HuH-7 (cell line): ENCODE measurements at places on chromosomes 16 and 17.

DNA sequence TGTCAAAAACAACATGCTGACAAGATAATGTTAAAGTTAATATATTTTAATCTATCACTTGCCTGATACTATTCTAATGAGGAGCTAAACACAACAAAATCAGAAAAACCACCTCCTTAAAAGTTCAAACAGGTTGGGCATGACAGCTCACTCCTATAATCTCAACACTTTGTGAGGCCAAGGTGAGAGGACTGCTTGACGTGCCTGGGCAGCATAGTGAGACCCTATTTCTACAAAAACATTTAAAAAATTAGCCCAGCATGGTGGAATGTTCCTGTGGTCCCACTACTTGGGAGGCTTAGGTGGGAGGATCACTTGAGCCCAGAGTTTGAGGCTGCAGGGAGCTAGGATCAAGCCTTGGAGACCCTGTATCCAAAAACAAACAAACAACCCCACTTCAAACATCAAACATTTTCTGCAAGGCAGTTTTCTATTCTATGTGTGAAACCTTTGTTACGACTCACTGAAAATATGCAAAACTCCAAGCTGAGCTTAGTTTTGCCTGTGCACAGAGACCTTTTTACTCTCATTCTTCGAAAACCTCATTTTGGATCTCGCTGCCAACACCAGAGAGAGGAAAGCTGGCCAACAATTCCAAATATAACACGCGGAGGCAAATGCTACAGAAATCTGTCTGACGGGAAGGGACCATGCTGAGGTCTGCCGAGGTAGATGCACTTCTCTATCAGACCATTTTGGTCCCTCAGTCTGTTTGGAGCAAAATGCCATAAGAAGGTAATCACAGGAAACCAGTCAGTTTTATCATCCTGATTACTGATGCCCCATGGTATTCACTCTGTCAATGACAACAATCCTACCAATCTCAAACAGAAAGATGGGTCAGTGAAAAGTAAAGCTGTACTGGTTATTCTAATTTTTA, 6.2 kb downstream of the PHF12 start:
- DNase-seq: no peak

DNA sequence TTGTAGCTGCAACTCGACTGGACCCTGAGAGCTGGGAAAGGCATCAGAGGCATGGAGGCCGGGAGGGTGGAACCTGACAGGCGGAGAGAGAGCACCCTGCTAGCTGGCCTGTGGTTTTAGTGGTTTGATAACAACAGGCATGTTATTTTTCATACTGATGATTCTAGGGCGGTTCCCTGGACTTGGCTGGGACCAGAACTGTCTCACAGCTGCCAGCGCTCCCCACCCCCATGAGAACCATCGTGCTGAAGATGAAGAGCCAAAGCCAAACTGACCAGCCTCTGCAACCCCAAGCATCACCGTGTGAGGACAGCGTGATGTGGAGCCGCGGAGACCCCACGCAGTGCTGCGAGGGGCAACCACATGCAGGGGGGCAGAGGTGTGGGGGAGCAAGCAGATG, 28.5 kb downstream of the MXRA7 start:
- no peak for DNase-seq

DNA sequence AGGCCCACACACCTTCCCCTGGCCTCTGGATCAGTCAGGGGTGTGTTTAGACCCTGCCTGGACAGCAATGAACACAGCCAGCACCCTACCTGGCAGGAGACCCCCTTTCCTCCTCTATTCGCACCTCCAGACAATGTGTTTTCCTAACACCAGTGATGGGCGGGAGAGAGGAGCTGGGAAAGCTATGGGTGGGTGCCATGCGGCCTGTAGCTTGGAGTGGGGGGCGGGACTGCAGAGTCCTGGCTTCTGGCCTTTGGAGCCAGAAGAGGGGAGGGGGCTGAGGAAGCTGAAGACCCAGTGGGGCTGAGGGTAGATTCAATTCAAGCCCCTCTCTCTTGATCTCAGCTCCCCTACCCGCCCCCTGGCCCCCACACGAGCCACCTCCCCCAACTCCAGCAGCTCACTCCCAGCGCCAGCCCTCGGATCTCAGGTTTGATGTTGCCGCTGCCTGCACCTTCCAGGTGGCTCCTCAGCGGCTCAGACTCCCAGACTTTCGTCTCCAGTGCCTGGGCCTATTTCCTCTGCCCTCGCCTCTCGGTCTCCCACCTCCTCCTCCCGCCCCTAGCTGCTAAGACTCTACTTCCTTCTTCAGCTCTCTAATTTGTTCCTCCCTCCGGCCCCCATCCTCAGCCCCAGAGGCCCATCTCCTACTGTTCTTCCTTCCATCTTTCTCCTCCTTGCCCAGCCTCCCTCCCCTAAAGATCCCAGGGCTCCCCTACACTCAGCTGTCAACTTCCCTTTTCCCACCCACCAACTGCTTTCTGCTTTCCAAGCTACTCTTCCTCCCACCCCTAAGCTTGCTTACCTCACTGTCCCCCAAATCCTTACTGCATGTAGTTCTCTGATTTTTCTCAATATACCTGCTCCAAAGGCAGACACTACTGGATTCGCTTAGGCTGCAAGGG, 6.8 kb upstream of the SP6 start:
- DNase-seq: no peak

DNA sequence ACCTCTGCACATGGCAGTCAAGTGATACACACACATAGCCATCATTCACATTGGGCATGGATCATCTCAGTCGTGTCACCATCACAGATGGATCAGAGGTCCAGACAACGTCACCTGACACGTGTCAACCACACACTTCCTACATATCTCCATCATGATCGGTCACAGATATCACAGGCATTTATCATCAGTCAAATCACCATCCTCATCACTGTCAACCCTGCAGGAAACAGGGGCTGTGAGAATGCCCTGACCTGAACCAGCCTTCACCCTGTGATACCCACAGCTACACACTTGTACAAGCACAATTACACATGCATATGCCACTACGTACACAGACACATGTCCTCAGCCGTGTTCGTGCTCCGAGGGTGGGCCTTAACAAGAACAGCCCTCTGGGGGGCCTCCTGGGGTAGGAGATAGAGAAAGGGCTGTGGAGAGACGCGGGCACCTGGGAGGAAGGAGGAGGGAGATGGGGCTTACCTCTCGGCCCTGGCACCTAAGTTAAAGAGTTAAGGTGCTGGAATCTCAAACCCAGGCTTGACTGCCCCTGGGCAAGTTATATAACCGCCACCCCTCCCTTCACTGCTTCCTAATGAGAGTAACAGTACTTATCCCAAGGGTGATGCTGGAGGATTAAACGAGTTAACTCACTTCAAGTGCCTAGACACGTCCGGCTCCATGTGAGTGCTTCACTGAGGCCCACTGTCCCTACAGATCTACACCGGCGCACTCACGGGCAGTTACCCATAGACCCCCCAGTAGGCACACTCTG, 1.1 kb downstream of the SLC12A4 start:
- DNase-seq: no peak

- DNase-seq: no peak
Observed at GRCh38 chr16:88345031-88345720, 37.6 kb upstream of the ZNF469 start.

- DNase-seq: no peak
Observed at GRCh38 chr17:57622683-57623433, 122.2 kb downstream of the CCDC182 start.

- no peak for DNase-seq
Observed at GRCh38 chr16:83227336-83227735, 580.4 kb upstream of the HSBP1 start.

DNA sequence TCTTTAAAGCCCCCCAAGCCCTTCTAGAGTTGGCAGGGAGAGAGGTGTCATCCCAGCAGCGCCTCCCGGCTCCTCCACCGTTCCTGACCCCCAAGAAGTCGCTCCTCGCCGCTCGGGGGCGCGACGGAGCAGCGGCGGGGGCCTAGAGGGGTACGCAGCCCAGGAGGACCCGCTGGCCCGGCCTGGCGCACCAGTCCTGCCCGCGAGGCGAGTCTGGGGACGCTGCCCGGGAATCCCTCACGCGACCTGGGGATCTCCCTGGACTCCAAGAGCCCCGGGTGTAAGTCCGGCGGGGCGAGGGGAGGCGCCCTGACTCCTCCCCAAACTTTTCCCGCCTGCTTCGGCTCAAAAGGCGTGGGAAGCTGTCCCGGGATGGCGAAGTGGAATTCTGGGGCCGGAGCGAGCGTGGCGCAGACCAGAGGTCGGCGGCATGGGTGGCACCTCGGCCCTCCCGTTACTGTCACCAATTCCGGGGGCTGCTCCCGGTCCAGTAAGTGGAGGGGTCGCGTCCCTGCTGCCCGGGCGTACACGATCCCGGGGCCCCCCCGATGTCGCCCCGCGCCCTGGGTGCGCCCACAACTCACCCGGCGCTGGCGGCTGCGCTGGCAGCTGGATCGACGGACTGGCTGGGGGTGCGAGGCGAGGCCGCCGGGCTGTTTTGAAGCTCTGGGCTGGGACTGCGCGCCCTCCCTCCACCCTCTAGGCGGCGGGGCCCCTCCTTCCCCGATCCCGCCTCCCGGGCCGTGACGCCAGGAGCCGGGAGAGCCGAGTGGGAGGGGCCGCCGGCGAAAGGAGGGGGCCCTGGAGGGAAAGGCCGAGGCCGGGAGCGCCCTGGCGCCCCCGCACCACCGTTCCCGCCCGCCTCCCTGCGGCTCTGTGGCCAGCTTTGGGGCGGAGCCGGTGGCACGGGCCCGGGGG, at the start of gene EMP2:
Gene EMP2, minus strand, starts transcription at position 634 of the 918 bp plus-strand sequence. CDS start 32,981 bp downstream, outside the sequence.
- DNase-seq: peak; percentile 74

DNA sequence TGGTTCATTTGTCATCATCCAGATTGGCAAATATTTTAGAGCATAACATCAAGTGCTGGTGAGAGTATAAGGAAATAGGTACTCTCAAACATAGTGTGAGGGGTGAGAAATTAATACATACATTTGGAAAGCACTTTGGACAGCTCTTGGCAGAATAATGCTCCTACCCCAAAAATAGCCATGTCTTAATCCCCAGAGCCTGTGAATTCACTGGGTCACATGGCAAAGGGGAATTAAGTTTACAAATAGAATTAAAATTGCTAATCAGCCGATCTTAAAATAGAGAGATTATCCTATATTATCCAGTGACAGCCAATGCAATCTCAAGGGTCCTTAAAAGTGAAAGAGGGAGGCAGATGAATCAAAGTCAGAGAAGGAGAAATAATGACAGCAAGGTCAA, 38.8 kb upstream of the ANKFN1 start:
- no peak for DNase-seq

DNA sequence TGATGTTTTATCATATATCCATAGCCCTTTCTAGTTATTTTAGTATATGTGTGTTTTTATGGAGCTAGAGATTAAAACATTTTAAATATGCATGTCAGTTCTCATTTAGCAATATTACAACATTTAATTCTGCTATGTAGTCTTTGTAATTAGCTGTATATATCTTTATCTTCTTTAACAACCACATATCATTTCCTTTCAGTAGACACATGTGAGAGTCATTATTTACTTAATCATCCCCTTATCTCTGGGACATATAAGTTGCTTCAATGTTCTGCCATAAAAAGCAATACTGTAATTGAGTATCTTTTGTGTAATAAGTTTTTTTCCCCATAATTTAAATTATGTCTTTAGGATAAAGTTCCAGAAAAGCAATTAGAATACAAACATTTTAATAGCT, 52.0 kb upstream of the CLEC3A start:
- DNase-seq: no peak

DNA sequence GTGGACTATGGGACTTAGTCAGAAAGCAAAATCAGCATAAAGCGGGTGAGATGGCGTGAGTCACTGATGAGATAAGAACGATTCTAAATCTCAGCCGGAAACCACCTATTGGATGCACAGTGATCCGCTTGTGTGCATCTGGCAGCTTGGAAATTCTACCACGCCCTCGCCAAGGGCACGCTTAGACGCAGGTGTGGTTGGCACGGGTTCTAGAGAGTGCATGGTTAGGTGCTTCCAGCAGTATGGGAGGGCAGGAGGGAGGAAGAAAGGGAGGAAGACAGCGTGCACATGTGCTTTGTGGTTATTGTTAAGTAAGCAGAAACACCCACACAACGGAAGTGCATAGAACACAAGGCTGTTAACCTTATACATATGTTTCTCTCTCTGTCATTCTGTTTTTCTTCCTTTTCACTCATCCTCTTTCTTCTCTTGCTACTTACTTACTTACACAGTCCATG, 374.0 kb upstream of the ASIC2 start:
- no peak for DNase-seq

GRCh38 chr16:7775072-7775488, 442.4 kb downstream of the RBFOX1 start:
- no peak for DNase-seq

DNA sequence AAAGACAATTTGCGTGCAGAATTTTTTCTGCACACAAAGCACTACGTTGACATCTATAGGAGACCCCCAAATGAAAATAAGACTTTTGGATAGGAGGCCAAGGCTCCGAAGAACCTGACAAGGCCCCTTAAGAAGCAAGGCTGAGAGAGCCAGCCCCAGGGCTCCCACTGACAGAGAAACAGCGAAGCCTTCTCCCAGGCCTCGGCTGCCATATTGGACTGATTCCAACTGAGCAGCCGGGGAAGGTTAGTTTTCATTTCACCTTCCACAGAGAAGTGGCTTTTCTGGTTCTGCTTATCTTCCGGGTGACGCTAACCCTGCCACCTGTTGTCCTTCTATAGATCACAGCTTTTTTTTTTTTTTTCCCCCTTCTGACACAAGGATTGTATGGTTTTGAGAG, 356.7 kb downstream of the SOX9 start:
- DNase-seq: no peak

- DNase-seq: no peak
Observed at GRCh38 chr17:78974635-78975591, 4.8 kb downstream of the LGALS3BP start.

DNA sequence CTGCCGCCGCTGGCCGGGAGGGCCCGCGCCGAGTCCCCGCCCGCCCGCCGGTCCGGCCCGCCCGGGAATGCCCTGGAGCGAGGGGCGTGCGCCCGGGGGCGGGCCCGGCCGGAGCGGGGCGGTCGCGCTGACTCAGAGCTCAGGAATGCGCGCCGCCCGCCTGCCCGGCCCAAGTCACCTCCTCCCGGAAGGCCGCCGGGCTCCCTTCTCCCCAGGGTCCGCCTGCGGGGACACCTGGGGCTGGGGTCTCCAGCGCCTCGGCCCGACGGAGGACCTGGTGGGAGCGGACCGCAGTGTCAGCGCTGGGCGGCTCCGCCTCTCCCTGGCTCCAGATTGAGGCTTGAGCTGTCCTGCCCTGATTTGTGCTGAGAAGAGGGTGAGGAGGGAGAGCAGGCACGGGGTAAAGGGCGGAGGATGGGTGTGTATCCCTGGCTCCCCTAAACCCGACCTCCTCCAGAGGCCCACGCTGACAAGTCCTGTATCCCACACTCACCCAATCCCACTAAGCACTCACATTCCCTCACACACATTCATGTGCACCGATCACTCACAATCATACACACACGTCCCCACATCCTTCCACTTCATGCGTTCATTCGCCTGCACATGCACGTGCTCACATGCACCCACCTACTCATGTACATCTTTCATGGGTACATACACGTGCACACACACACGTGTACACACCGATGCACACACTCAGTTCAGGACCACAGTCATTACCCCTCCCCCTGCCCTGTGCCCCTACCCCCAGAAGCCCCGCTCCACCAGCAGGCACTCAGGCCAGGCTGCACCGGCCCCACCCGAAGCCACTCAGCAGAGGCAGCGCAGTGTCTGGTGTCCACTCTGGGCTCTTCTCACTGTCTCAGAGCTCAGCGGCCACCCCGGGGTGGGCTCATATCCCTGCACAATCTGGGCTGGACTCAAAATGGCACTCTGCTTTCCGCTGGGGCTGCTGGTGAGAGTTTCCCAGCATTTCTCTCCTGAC, at the start of gene RHBDF1:
Gene RHBDF1, minus strand, starts transcription at position 71 of the 988 bp plus-strand sequence. CDS start 7,616 bp downstream, outside the sequence.
- peak; percentile 64 for DNase-seq

GRCh38 chr17:55588446-55589242, 77.4 kb upstream of the SMIM36 start:
- DNase-seq: no peak

GRCh38 chr16:22322741-22323140, 25.5 kb downstream of the POLR3E start:
- DNase-seq: no peak
